H7 (cell line): ENCODE measurements at places on chromosomes 3 and 15.

GRCh38 chr3:37819591-37819990, 42.1 kb upstream of the CTDSPL start:
- DNase-seq: no peak

- no peak for DNase-seq
Measured at GRCh38 chr15:52171807-52172206, 19.4 kb downstream of the GNB5 start.

- DNase-seq: no peak
Measured at GRCh38 chr15:52109559-52110451, 2.8 kb downstream of the BCL2L10 start.

GRCh38 chr3:122519693-122520092, 5.0 kb upstream of the KPNA1 start:
- DNase-seq: no peak

GRCh38 chr3:52891615-52892081, 5.7 kb downstream of the STIMATE start:
- DNase-seq: no peak

- DNase-seq: no peak
Measured at GRCh38 chr15:101390060-101390459, 95.0 kb upstream of the SNRPA1 start.

DNA sequence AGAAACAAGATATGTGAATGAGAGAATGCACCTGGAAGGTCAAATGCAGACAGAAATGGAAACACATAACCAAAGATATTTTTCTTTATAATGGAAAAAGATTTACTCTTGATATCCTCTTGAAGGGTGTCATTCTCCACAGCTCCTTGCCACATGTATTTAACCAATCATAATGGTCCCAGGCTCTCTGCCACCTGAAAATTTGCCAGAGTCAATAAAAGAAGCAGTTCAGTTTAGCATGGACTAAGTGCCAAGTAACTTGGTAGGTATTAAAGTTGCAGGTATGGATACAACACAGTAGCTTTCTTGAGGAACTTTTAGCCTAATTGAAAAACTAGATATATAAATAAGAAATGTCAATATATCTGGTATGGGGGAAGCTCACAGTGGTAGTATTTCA, 33.5 kb downstream of the TUSC7 start:
- DNase-seq: no peak

- peak; percentile 72 for DNase-seq
Measured at GRCh38 chr3:49668414-49668797, 5.7 kb upstream of the APEH start.

GRCh38 chr3:38354588-38355330, 8.2 kb downstream of the XYLB start:
- DNase-seq: no peak

GRCh38 chr15:61227269-61227949, 1.7 kb downstream of the RORA start:
- peak; percentile 75 for DNase-seq

- no peak for DNase-seq
Measured at GRCh38 chr3:172914854-172915253, 164.3 kb downstream of the ECT2 start.

GRCh38 chr3:186593862-186594261, 19.0 kb upstream of the AHSG start:
- DNase-seq: no peak

DNA sequence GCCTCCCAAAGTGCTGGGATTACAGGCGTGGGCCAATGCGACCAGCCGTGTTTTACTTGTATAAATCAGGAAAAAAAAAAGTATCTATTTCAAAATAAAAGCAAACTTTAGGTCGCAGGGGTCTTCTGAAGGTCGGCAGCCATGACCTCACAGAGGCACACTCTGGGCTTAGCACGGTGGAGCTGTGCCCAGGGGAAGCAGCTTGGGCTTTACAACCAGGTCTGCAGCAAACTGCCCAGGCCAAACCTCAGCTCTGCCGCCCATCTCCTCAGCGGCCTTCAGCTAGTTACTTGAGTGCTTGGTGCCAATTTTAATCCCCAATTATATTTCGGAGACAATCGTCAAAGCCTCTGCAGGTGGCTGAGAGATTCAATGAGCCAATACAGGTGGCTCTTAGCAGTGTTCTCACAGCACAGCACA, 30.1 kb downstream of the ZDHHC19 start:
- peak; percentile 39 for DNase-seq

- peak; percentile 10 for DNase-seq
Measured at GRCh38 chr3:53144862-53145712, 14.9 kb upstream of the RFT1 start.

DNA sequence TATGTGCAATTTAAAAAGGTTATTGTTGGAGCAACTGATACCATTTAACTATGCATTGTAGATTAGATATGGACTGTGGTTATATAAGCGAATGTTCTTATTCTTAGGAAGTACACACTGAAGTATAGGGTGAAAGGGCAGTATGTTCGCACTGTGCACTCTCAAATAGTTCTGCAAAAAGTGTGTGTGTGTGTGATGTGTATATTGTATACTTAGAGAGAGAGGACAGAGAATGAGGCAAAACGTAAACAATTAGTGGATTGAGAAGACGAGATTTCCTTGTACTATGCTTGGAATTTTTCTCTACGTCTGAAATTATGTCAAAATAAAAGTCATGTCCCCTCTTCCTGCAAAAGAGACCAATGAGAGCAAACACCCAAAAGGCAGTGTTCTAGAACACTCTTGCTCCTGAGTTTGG, 30.4 kb downstream of the LSM3 start:
- no peak for DNase-seq

DNA sequence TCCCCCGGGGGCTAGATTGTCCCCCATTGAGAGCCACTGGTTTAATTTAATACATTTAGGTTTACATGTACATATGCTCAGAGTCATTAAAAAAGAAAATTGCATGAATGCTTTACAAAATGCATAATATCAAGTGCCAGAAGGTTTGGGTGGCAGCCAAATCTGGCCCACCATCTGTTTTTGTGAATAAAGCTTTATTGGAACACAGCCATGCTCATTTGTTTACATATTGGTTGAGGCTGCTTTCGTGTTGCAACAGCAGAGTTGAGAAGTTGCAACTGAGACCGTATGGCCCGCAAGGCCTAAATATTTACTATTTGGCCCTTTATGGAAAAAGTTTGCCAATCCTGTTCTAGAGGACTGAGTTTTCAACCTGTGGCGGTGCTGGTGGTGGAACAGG, 32.1 kb upstream of the RGMA start:
- DNase-seq: no peak

DNA sequence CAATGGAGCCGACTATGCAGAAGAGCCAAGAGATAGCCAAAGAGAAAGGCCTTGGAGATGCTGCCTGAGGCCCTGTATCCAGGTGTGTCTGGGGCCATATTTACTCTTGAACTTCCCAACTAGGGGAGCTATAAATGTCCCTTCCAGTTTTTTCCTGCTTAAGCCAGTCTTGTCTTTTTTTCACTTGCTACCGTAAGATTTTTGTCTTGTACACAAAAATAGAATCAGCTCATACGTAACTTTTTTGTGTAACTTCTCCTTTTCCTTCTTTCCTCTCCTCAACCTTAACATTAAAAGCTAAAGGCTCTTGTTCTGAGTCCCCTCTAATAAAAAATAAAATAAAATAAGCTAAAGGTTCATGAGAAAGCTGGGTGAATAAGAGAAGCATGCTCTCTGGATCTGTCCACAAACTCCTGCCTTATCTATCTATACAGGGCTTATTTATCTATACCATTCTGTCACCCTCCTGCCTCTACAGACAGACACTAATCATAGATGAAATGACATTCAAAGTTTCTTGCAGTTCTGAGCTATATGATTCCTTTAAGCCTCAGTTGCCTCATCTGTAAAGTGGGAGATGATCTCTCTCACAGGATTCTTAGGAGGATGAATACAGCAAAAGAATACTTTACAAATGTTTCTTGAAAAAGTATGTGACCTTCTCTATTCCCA, 4.6 kb downstream of the SUMF1 start:
- DNase-seq: no peak

DNA sequence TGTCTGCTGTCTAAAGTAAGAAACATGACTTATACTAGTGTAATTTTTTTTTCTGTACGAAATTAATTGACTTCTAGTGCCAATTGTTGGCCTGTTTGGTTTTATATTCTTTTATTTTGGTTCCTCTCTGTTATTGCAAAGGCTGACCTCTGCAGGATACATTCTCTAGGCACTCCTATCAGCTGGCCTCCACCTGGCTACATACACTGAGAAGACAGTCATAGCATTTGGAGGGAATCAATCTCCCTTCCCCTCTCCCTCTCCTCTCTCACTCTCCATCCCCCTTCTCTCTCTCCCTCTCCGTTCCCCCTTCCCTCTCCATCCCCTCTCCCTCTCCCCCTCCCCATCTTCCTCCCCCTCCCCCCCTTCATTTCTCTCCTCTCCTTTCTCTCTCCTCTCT, 116.7 kb downstream of the MCTP2 start:
- no peak for DNase-seq

DNA sequence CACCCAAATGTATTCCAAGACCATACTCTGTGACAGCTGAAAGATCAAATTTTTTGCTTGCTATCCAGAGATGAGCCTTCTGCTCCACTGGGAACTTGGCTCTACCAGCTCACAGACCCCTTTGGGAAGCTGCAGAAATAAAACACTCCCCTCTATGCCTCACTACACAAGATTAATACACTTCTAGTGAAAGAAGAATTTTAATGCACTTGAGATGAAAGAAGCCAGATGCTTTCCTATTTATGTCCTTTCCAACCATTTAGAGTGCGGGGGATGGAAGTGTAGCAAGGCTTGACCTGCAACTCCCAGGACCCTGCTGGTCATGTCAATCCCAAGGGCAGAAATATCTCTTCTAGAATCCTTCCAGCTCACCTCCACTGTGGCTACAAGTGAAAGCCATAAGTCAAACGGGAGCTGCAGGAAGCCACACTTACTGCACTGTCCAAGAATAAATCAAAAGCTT, 34.7 kb downstream of the ANXA2 start:
- no peak for DNase-seq

GRCh38 chr3:41209646-41210045, 10.3 kb downstream of the CTNNB1 start:
- DNase-seq: no peak

DNA sequence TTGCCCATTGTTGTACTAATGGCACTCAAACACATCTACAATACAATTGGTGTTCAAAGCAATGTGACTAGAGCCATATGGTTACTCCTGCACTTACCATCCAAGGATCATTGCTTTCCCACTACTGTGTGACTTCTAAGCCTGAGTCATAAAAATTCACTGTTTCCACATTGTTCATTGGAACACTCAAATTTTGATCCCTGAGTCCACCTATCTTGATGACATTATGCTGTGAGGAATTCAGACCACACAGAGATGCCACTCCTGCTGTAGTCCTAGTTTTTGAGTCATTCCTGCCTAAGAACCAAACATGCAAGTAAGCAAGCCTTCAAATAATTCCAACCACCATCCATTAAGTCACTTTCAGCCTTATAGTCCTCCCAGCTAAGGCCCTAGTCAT, 176.2 kb downstream of the EFHB start:
- DNase-seq: no peak

- DNase-seq: no peak
Measured at GRCh38 chr3:36542186-36542585, 161.9 kb downstream of the STAC start.
